ENCODE measurements at places on chromosomes 4 and X.
A peak's percentile ranks its signal among the peaks of the same experiment; 100 is the strongest.

- no peak for DNase-seq
Observed at GRCh38 chrX:18558799-18559198, 113.1 kb downstream of the RS1 start.

- no peak for DNase-seq
Observed at GRCh38 chrX:65241059-65241721, 264.9 kb upstream of the ZC4H2 start.

DNA sequence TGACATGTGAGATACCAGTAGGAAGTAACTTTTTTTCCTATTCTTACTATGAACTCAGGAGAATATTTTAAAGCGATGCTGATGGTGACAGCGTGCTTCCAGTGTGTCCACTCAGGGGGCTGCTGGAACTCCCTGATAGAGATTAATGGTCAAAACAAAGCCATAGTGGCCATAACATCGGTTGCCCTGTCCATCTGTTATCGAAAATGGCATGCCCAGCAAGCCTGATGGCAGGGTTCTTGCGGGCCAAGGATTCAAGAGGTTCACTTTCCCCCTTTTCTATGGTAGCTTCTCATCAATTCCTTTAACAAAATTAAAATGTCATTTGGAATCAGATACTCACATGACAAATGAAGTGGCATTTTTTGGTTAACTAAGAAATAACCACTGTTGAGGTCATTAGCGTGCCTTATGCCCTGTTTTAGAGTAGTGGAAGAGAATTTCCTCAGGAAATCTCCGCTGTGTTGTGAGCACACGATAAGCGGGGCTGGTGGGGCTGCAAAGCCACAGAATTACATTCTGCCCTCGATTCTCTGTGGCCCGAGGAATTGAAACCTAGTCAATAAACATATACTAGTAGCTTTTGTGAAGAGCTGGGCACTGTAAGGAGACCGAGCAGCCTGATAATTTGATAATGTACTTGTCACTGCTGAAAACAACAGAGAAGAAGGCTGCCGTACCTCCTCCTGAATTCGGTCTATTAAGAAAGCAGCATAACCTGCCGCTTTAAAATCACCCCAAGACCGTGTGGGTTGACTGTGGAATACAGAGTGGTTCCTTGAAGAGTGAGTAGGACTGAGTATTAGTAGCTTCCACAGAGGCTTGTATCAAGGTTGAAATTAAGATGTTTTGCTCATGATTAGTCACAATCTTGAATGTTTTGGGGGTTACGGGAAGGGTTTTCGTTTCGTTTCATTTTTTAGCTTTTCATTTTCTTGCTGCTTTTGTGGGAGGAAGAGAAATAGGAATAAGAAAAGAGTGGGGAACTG is 46.7 kb downstream of the PTCHD1 start:
- no peak for DNase-seq

GRCh38 chrX:4670606-4671005 is 957.2 kb upstream of the PRKX start:
- DNase-seq: no peak

- no peak for DNase-seq
Observed at GRCh38 chr4:41013746-41014145, 200.6 kb downstream of the APBB2 start.

GRCh38 chr4:88029556-88029955 is 22.1 kb downstream of the PKD2 start:
- DNase-seq: no peak

GRCh38 chrX:77389891-77390290 is 57.3 kb upstream of the FGF16 start:
- no peak for DNase-seq

DNA sequence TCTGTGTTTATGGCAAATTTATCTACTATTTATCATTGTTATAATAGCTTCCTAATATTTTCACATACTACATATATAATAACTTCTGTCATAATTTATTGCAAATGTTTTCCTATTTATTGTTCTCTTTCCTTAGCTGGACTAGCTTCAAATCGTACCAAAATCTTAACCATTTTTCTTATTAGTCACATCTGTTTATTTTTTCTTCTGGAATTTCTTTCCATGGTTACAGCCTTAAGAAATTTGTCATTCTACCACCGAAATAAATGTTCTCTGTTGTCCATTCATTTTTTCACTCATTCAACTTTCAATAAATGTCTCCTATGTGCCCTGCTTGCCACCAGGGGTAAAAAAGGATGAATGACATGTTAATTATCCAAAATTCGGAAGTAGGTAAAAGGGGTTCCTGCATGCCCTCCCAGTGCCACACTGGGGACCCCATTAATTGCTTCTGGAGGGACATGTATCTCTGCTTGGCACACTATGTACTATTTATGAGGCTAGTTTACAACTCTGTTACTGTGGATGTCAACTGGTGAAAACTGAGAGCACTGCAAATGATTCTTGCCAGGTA is 182.1 kb downstream of the SH3KBP1 start:
- peak; percentile 40 for DNase-seq

DNA sequence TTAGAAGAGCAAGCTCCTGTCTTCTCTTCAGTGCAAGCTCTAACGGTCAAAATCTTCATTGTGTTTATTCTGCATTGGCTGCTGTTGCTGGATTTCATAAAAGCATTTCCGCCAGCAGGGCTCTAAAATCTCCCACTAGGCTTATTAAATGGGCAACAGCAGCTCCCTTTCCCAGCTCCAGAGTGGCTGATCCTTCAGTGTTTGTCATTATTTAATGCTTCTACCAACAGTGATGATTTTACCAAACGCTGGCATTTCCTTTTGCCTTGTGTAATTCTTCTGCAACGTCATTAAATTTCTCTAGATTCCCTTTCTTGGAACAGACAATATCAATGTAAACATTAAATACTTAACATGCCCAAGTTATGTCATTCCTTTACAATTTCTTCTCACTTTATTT is 20.1 kb downstream of the SLC7A11 start:
- peak; percentile 97 for DNase-seq

DNA sequence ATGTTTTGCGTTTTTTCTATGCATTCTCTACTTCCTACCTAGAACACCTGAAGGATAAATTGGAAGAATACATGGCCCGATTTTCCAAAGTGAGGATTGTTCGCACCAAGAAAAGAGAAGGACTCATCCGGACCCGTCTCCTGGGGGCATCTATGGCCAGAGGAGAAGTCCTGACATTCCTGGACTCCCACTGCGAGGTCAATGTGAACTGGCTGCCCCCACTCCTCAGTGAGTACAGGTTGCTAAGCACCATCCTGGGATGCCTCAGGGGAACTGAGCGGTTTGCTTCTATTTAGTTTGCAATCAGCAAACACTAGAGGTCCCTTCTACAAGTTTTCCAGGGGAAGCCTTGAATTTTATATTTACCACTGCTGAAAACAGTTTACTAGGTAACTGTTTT is 359.3 kb upstream of the GALNT7 start:
- no peak for DNase-seq

DNA sequence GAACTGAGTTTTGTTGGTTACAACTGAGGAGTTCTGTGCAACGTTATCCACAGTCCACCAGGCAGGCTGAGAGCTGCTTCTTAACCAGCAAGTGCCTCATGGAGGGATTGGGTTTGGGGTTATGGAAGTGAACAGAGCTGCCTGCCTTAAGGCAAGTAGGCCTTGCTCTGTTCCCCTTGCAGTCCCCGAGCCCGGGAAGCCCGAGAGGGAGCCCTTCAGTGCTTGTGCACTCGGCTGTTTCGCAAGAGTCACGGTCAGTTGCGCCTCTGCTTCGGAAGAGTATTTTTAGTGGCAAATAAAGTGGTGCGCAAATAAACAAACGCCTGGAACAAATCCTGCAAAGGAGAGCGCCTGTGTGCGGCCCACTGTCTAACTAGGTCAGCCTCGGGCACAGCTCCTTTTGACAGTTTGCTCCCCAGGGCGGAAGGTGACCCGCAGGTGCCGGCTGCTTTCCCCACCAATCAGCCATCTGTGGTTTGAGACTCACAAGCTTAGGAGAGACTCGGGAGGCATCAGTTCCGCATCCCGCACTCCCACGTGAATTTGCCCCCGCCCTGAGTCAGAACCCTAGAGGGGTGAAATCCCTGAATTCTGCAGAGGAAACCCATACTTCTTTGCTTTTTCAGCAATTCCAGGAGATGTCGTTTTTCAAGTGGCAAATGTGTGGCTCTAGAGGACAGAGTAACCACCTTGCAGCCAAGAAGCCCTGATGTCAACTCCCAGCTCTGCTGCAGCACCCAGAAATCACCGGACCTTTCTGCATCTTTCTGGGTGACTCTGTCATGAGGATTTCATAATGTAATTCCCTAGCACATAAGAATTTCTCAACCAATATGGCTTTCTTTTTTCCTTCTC is 56.8 kb downstream of the LGI2 start:
- DNase-seq: no peak

GRCh38 chrX:34130501-34130900 is 1.6 kb downstream of the FAM47A start:
- no peak for DNase-seq

DNA sequence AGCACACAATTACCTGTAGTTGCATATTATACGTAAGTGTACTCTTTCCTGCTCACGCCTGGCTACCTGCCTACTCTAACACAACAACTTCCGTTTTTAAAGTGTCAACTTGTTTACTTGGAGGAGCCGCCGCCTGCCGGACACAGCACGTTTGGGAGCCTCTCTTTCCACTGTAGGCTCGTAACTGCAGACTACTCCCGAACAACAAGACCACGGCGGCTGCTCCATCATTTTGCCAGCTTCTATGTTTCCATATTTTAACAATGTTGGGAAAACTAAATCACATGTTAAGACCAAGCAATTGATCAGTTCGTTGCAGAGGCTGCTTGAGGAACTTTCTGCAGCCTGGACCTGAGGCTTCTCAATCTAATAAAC is 841 bp downstream of the MTNR1A start:
- no peak for DNase-seq

GRCh38 chr4:90357117-90357710 is 230.0 kb downstream of the CCSER1 start:
- DNase-seq: peak; percentile 51

DNA sequence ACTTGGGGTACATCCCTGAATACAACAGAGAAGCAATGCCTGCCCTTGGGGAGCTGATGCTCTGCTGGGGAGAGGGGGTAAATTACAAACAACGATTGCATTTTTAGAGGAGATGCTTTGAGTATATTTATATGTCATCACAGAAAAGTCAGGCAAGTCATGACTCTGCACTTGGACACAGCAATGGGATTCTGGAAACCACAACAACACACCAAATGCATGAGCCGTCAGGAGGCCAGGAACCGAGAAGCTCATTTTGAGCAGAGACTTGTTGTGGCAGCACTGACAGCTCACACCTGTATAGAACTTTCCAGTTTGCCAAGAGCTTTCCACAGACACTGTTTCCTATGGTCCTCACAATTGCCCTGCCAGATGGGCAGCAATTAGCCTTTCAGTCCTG is 113.2 kb upstream of the RBPJ start:
- DNase-seq: no peak

- peak; percentile 20 for DNase-seq
Observed at GRCh38 chr4:167100120-167100519, 134.2 kb downstream of the SPOCK3 start.

GRCh38 chr4:107863850-107864371 is 39.2 kb downstream of the SGMS2 start:
- peak; percentile 29 for DNase-seq

DNA sequence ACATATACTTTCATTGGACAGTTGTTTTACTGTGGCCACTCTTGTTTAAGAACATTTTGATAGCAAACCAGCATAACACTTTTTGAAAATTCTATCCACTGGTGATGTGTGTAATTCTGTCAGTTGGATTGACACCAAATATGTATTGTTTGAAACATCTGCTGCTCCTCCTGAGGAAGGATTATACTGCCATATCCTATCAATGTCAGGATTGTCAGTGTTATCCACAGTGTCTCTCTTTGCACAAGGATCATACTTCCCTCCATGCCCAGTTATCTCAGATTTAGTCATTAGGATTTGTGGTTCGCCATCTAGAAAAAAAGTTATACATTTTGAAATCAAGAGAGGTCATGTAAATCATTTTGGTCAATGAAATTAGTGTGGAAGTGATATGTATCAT is 1859.6 kb downstream of the C4orf33 start:
- DNase-seq: no peak

- no peak for DNase-seq
Observed at GRCh38 chr4:73006286-73006990, 63.1 kb downstream of the COX18 start.

DNA sequence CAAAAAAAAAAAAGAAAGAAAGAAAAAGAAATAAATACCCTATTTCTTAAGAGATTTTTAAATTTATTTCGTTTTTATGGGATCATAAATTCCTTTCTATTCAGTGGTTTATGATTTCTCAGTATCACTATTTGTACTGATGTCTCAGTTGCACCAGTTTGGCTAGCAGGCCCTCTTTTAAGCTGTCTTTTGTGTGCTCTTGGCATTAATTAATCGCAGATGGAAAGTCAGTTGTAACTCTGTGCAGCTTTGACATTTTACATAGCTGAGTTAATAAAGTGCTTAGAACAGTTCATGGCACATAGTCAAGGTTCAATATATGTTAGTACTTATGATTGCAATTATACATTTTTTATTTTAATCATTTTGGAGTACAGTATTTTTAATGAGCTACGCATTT is 123.7 kb upstream of the NUDT6 start:
- peak; percentile 20 for DNase-seq

DNA sequence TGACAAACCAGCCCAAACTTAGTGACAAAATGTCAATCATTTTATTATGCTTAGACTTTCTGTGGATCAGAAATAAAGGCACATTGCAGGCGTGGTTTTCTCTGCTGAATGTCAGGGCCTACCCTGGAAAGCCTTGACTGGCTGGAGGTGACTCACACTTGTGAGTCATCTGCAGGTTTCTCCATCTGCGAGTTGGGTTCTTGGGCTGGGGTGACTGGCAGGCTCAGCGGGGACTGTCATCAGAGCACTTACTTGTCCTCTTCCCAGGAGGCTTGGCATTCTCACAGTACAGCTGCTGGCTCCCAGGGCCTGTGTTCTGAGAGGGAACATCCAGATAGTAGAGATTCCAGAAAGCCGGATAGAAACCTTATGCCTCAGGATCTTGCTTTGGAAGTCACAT is 153.8 kb upstream of the AGA start:
- peak; percentile 79 for DNase-seq

GRCh38 chrX:81202943-81203342 is 1.0 kb downstream of the SH3BGRL start:
- no peak for DNase-seq

GRCh38 chrX:134737061-134737460 is 78.8 kb upstream of the PLAC1 start:
- no peak for DNase-seq
